Activated CD4-positive, alpha-beta T cell treated with anti-CD3 and anti-CD28 coated beads, Interleukin-2, amount 50 U/mL, for 1 hour (primary cell): ENCODE measurements at places on chromosomes 7 and 10.

GRCh38 chr7:38462819-38463218 is 168.4 kb downstream of the AMPH start:
- no peak for DNase-seq

DNA sequence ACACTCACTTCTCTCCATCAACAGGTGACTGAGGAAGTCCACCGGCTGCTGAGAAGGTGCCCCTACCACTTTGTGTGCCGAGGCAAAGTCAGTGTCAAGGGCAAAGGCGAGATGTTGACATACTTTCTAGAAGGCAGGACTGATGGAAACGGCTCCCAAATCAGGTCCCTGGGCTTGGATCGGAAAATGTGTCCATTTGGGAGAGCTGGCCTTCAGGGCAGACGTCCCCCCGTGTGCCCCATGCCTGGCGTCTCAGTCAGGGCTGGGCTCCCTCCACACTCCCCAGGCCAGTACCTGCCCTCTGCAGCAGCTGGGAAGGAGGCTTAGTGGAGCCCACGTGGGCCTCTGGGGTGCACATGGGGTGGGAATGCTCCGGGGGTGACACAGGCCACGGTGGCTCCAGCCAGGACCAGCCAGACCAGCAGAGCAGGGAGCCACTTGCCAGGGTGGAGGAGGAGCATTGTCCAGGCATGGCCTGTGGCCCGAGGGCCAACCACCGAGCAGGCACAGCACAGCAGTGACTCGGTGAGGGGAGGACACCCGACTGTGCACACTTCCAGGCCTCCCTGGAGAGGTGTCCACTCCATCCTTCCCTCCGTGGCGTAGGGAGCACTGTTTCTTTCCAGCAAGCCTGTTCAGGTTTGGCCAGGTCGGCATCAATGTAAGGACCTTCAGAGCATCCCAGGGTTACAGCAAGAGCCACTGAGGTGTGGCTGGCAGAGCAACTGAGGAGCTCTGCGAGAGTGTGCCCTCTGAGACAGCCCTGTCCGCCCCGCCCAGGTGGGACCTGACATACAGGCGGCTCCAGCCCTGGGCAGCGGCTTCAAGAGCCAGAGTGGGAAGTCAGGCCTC is 139.7 kb downstream of the ADCY1 start:
- DNase-seq: no peak

DNA sequence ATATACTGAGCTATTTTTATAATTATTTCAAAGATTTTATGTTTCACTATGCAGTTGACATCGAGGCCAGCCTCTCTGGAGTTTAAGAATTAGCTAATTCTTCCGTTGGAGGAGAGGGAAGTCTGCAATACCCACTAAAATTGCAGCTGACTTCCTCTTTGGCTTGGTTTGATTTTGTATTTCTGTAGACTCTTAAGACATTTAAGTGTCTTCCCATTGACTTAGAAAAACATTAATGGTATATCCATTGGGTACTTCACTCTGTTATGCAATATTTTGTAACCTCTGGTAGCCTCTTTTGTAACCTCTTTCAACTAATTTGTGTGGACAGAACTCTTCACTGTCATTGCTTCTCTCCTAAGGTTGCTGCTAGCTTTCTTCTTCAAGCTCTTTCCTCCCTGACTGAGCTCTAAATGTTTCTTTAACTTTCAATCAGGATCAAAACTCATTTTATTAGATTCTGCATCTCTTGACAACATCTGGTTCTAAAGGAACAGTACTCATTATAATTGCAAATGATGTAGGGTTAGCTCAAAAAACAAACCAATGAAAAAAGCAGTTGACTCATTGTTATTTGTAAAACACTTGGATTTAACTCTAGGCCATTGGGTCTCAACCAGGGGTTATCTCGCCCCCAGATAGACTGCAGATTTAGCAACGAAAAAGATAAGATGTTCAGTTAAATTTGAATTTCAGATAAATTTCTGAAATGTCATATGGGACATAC is 1.7 kb upstream of the ANKRD22 start:
- DNase-seq: no peak

DNA sequence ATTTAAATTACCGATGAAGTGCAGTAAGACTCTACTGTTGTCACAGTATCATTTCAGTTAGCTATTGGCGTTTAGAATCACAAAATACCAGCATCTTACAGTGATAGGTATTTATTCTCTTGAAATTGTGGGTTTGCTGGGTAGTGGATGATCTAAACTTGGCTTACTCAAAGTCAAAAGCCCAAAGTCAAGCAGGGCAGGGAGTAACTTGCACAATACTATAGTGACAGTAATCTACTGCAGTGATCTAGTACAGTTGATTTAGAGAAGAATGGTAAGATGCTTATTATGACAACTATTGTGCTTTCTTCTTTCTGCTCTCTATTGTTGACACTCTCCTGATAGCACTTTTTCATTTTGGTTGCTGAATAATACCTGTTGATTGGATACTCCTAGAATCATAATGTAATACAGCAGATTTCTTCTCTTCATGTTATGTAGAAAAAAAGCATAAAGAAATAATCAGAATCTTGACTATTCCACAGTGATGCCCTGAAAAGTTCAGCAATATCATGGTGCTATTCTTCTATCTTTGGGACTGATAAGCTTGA is 10.0 kb downstream of the BTRC start:
- no peak for DNase-seq

DNA sequence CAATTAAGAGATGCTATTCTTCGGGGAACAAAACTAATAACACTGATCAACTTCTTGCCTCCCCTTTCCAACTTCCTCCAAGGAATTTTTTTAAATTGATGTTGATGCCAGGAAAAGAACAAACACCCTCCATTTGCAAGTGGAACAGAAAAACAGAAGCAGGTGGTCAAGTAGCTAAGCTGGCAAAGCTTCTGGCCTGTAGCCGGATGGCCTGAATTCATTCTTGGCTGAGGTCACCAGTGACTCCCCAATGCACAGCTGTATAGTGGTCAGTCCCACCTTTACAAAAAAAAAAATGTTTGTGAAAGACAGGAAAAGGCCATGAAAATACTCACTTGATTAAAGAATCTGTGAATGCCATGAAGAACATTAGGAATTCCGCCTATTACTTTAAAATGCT is 39.1 kb downstream of the DOCK4 start:
- no peak for DNase-seq
